Activated CD4-positive, CD25-positive, alpha-beta regulatory T cell treated with anti-CD3 and anti-CD28 coated beads, Interleukin-2, amount 50 U/mL, for 72 hours (primary cell): ENCODE measurements at places on chromosomes 13 and 19.

DNA sequence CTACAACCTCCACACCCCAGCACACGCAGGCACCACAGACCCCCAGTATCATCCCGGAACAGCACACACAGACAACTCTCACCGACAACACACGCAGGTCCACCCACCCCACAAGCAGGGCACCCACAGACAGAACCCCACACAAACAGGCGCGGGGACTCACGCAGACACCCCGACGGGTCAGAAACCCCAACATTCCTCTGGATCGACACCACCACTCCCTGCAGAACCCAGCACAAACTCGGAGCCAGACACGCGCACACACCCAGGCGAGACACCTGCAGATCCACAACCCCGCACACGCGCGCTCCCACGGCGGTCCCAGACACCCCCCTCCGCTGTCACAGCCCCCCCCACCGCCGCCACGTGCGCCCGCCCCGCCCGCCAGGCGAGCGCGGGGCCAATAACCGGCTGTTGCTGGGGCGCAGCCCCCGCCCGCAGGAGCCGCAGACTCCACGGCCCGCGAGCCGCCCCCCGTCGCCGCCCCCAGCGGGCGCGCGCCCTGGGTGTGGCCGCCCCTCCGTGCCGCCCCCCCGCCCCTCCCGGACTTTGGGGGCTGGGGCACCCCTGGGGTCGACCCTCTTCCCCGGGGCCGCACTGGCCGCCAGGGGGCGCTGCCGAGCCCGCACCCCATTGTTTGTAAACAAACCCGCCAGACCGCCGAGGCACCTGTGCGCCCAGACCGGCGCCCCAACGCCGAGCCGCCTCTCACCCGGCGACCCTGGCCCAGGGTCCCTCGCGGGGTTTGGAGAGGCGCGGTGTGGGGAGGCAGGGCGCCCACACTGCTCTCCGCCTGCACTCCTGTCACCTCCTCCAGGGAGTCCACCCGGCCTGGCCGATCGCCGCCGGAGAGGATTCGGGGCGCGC, 712 bp downstream of the BBC3 start:
- DNase-seq: peak; percentile 85

DNA sequence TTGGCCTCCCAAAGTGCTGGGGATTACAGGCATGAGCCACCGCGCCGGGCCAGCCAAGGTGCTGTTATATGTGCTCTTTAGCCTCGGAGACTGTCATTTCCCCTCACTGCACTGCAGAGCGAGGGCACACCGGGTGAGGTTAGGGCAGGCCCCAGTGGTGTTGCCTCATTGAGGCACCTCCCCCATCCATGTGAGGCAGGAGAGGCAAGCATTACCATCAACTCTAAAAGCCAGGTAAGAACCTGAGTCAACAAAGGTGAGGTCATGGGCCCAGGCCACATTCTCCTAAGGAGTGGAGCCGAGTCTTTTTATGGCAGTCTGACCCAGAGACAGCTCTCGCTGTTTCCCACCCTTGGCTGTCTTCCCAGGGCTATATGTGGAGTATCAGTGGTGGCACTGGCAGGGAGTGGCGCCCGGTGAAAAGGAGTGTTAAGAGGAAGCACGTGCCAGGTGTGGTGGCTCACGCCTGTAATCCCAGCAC, 10.9 kb downstream of the B3GNT8 start:
- DNase-seq: no peak

DNA sequence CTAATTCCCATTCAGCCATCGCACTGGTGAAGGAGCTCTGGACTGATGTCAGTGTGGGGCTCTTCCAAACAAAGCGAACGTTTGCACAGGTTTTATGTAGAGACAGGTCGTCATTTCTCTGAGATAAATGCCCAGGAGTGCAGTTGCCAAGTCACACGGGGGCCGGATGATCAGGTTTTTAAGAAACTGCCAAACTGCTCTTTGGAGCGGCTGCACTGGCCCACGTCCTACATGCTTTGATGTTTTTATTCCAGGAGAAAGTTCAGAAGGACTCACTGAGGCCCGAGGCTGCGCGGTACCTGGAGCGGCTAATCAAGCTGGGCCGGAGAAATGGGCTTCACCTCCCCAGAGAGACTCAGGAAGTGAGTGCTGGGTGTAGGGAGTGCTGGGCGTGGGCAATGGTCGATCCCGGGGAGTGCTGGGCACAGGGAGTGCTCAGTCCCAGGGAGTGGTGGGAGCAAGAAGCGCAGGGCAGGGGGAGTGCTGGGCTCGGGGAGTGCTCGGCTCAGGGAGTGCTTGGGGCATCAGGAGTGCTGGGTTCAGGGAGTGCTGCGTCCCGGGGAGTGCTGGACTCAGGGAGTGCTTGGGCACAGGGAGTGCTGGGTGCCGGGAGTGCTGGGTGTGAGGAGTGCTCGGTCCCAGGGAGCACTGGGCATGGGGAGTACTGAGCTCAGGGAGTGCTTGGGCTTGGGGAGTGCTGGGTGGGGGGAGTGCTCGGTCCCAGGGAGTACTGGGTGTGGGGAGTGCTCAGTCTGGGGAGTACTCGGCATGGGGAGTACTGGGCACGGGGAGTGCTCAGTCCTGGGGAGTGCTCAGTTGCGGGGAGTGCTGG, 10.7 kb downstream of the THOP1 start:
- DNase-seq: no peak

GRCh38 chr13:23059173-23059572, 121.6 kb upstream of the SGCG start:
- no peak for DNase-seq

DNA sequence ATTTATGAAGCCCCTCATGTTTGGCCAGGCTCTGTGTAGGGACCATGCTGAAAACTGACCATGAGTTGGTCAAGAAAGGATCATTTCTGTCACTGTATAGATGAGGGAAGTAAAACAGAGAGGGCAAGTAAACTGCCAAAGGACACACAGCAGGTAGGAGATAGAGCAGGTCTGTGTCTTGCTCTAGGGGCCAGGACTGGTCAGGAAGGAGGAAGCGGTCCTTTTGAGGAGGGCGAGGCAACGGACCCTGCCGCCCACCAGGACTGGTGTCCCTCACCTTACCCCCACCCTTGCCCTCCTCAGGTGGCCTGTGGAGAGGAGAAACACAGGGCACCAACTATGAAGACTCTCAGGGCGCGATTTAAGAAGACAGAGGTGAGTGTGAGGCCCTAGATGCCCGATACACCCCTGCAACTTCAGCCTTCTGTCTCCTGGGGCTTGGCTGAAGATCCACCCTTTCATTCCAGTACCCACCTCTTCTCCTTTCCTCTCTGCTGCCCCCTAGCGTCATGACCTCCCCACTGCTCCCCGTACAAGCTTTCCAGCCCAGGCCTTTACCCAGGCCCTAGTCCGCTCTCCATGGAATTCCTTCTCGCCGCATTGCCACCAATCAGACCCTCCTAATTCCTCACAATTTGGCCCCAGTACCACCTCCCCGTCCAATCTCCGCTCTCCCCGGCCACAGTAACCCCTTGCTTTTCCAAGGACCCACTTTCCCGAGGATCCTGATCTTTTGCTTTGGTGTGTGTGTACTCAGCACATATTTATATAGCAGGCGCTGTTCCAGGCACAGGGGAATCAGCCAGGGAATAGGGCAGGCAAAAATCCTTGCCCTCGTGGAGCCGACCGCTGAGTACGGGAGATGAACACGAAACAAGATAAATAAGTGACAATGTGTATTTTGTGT, 3.9 kb downstream of the ANKRD24 start:
- peak; percentile 84 for DNase-seq

GRCh38 chr19:3479834-3480215, 500 bp downstream of the SMIM24 start:
- no peak for DNase-seq

GRCh38 chr19:38729653-38730469, 14.4 kb downstream of the CAPN12 start:
- DNase-seq: peak; percentile 81

- no peak for DNase-seq
Measured at GRCh38 chr19:2051773-2052704, 995 bp upstream of the MKNK2 start.

DNA sequence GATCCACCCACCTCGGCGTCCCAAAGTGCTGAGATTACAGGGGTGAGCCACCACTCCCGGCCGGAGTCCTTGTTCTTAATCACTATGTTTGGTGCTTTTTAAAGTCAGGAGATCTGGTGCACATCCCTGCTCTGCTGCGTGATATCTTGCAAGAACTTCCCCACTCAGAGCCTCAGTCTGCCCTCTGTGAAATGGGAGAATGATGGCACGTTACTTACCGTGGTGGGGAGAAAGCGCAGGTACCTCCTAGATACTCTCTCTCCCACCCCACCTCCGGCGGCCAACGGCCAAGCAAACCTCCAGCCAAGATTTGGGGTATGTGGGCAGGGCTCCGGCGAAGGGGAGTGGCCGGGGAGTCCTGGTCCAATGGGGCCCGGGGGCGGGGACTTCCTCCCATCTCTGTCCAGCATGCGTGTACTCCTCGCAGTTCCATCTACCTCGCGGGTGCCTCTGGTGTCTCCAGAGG, at the start of gene RYR1:
Gene RYR1, plus strand, starts transcription at position 424 of the 466 bp plus-strand sequence. CDS start 139 bp downstream, outside the sequence.
- peak; percentile 72 for DNase-seq

- no peak for DNase-seq
Measured at GRCh38 chr19:2973229-2973628, 4.1 kb upstream of the TLE6 start.

- no peak for DNase-seq
Measured at GRCh38 chr19:36051236-36051635, 2.8 kb downstream of the THAP8 start.

DNA sequence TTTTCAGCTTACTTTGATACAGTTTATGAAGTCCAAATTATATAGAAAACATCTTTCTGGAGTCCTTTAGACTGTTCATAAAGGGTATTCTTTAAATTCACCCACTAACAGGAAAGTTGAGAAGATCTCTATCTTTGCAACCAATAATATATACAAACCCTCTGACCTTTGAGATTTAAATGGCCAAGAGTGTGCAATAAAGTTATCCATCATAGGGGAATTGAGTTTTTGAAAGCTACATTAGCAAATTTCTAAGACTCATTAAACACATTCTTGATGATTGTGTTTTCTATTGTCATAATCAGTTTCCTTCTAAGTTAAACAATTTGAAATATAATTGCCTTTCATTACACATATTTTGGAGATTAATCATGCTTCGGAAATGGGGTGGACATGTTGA, 15.9 kb downstream of the FLT1 start:
- no peak for DNase-seq

GRCh38 chr13:33262997-33263396, 22.6 kb downstream of the STARD13 start:
- DNase-seq: no peak

GRCh38 chr19:24101459-24102115, 14.6 kb downstream of the ZNF254 start:
- no peak for DNase-seq

DNA sequence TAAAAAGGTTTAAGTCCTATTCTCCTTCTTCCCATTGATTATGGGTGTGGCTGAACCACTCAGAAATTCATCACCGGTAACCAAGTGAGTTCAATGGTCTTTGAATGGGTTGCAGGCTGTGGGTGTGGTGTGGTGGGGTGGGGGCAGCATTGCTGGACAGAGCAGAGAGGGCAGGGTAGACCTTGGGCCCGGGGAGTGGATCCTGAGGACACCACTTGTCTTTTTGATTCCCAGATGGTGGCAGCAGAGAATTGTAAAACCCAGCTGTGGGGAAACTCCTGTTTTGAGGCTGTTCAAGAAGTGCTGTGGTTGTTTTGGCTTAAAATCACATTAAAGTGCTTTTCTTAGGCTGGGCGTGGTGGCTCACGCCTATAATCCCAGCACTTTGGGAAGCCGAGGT, 45.8 kb upstream of the RGCC start:
- DNase-seq: no peak

GRCh38 chr19:15265850-15266248, 33.6 kb upstream of the EPHX3 start:
- DNase-seq: no peak

- DNase-seq: no peak
Measured at GRCh38 chr13:85417807-85418206, 381.4 kb downstream of the SLITRK6 start.

DNA sequence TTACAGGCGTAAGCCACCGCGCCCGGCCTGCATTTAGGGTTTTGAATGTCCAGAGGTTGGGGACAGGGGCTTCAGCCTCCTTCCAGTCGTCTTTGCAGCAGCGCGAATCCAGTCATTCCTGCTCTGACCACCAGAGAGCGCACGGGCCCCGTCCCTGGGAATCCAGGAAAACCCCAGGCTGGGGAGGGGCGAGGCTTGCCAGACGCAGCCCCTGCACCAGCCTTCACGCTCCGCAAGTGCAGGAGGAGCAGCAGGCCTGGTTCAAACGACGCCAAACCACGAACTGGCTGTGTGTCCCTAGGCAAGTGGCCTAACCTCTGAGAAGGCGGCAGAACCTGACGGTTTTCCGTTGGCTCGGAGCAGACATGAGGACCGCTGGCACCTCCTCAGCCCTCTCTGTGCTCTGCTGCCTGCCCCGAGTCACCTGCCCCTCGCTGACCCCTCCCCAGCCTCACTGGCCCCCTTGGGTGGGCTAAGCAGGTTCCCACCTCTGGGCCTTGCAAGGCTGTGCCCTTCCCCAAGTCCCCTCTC, 2.0 kb upstream of the RNF126 start:
- DNase-seq: peak; percentile 84

DNA sequence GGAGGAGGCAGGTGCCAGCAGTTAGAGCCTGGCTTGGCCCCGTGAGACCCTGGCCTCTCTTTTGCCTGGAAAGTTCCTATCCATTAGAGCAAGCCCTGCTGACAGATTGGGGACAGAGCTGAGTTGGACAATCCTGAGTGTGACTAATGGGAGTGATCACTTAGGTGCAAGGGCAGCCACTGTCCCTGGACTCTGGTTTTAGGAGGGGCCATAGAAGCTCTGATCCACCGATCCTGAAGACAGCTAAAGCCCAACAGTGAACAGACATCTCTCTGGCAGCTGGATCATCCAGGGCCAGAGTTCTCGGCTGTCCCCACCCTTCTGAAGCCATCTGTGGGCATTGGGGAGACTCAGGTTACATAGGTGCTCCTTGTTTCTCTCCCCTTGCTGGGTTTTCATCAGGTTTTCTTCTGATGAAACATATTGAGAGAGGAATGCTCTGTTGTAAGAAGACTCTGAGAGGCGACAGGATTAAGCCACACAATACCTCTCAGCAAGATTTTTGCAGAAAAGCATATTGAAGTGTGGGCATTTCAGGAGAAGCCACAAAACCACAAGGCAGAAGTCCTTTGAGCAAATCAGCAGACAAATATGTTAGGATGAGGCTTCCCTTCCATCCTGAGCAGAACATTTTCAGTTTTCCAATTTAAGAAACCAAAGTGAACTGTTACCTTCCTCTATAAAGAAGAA, 288.0 kb upstream of the MAB21L1 start:
- no peak for DNase-seq

- DNase-seq: no peak
Measured at GRCh38 chr13:65964672-65965071, 1265.5 kb downstream of the PCDH9 start.

GRCh38 chr13:24348797-24349515, 39.6 kb downstream of the C1QTNF9 start:
- DNase-seq: no peak

DNA sequence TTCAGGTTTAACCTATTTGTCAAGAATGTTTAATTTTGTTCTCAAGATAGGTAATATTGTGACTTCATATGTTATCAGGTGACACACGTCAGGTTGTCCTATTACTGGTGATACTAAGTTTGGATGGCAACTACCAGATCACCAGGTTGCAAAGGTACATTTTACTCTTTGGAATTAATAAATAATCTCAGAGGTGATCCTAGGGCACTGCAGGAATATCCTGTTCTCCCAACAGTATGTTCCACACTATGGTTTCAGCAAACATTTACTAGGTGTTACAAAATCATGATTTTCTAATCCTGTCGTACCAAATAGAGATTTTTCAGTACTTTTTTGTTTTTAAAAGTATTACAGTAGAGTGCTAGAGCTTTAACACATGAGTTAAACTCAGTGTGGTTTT, 29.3 kb upstream of the MYCBP2 start:
- no peak for DNase-seq
